ENCODE measurements at places on chromosomes 4 and X.

GRCh38 chr4:142274137-142274536 is 572.0 kb downstream of the INPP4B start:
- no peak for DNase-seq

- no peak for DNase-seq
Observed at GRCh38 chrX:8760021-8760420, 28.1 kb upstream of the ANOS1 start.

- no peak for DNase-seq
Observed at GRCh38 chr4:114603497-114603896, 4.9 kb downstream of the UGT8 start.

- DNase-seq, result no peak
Observed at GRCh38 chr4:16140879-16141249, 57.0 kb upstream of the PROM1 start.

GRCh38 chr4:155787113-155787710 is 28.4 kb downstream of the GUCY1B1 start:
- no peak for DNase-seq

DNA sequence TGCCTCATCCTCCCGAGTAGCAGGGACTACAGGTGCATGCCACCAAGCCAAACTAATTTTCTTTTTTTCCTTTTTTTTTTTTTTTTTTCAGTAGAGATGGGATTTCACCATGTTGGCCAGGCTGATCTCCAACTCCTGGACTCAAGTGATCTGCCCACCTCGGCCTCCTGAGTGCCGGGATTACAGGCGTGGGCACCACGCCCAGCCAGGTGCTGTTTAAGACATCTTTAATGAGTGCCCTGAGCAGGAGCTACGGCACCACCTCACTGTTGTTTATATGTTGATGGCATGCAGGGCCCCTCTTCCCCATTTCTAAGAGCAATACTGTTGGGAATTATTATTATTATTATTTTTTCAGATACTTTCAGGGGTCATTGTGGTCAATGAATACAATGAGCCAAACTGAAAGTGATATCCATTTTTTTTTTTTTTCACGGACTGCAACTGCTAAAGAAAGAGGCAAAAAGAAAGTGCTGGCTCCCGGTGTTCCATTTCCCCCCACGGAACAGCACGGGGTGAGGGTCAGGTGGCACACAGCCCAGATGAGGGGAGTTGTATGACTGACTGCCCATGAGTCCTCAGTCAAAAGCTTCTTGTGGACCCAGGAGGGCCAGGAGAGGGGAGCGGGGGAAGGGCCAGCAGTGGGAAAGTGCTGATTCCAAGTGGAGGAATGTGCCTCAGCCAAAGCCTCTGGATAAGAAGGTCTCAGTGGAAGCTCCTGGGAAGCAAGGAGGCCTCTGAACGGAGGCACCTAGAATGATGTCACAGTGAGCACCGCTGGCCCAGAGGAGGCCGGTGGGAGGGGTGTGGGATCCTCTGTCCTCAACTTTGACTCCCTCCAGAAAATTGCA is 101.8 kb upstream of the HPF1 start:
- no peak for DNase-seq

DNA sequence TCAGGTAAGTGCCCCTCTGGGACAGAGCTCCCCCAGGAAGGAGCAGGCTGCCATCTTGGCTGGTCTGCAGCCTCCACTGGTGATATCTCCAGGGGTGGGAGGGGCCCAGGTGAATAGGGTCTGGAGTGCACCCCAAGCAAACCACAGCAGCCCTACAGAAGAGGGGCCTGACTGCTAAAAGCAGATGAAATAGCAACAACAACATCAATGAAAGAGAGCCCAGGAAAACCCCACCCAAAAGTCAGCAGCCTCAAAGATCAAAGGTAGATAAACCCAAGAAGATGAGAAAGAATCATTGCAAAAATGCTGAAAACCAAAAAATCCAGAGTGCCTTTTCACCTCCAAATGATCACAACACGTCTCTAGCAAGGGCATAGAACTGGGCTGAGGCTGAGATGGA is 92.5 kb upstream of the PAGE3 start:
- DNase-seq, result no peak

DNA sequence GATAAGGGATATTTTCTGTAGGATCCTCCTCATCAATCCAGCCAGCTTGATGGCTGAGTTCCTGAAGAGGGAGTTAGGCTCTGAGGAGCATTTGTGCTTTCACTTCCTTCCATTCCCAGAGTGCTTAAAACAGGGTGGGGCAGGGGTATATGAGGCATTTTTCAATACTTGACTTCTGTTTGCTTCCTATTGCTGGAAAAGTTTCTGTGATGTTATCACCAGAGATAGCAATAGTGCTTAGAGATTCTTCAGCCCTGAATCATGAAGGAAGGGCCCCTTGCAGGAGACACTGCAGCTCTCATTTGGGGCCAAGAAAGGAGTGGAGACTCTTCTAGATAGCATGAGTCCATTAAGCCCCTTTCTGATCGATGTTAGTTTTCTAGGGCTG is 166.7 kb upstream of the RPS6KA3 start:
- no peak for DNase-seq

DNA sequence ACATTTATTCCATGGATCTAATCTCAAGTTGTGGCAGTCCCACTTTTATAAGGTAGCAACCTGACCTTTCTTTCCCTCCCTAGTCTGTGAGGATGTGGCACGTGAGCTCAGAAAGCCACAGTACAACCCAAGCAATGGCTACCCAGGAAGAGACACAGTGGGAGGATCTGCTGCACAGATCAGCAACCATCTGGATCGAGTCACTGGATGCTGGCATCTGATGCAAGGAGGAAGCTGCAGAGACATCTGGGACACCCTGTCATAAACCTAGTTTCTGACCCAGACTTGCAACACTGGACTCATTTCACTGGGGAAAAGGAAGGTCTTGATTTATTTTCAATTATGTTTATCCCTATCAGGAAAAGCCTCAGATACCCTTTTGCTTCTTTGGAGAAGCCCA is 327.1 kb downstream of the PAPSS1 start:
- no peak for DNase-seq

DNA sequence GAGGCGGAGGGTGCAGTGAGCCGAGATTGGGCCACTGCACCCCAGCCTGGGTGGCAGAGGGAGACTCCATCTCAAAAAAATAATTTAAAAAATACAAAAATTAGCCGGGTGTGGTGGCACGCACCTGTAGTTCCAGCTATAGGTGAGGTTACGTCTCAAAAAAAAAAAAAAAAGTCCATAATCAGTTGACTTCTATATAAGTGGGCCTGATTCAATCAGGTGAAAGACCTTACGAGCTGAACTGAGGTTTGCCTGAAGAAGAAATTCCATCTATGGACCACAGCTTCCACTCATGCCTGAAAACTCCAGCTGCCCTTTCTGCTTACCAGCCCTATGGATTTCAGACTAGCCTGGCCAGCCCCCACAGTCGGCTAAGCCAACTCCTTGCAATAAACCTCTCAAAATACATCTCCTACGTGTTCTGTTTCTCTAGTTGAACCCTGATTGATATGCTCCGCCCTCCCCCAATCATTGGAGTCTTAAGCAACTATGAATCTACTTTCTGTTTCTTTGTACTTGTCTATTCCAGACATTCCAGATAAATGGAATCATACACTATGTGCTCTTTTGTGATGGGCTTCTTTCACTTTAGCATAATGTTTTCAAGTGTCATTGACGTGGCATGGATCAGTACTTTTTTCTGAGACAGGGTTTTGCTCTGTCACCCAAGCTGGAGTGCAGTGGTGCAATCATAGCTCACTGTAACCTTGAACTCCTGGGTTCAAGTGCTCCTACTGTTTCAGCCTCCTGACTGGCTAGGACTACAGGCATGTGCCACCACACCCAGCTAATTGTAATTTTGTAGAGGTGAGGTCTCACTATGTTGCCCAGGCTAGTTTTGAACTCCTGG is 36.6 kb downstream of the SAT1 start:
- no peak for DNase-seq

GRCh38 chrX:49225858-49226257 is 7.3 kb downstream of the CACNA1F start:
- DNase-seq, result no peak

- no peak for DNase-seq
Observed at GRCh38 chr4:15413623-15414019, 14.2 kb upstream of the C1QTNF7 start.

DNA sequence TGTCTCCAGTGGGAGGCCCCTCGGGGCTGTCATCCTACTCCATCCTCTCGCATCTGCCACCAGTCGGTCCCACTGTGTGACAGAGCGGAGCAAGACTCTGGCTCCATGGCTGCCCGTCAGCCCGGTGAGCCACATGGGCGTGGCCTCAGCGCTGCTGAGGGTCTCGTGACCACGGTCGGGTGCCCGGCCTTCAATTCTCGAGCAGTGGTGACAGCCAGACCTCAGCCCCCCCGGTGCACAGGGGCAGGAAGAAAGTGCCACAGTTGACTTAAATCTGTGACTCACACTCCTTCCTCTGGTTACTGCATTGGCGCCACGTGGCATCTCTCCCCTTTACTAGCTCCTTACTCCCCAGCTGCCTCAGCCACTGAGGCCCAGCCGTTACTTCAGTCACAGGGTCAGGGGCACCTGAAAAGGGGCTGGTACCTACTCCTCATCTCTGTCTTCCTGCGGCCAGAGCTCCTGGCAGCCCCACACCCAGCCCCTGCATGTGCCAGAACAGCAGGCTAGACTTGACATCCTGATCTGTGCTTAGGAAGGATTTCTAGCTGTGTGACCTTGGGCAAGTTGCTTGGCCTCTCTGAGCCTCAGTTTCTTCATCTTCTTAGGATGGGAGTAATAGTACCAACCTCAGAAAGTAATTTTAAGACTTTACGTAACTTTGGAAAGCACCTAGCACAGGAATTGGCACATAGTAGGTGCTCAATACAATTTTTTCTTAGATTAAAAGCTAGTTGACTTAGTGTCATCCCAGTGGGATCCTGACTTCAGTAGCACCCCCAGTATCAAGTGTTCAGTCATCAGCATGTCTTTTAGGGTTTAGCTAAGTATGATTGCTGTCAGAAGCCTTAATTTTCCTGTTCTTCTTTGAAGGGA is 66.1 kb downstream of the TNIP2 start:
- DNase-seq, result no peak

- no peak for DNase-seq
Observed at GRCh38 chr4:17232566-17233253, 279.2 kb downstream of the QDPR start.

DNA sequence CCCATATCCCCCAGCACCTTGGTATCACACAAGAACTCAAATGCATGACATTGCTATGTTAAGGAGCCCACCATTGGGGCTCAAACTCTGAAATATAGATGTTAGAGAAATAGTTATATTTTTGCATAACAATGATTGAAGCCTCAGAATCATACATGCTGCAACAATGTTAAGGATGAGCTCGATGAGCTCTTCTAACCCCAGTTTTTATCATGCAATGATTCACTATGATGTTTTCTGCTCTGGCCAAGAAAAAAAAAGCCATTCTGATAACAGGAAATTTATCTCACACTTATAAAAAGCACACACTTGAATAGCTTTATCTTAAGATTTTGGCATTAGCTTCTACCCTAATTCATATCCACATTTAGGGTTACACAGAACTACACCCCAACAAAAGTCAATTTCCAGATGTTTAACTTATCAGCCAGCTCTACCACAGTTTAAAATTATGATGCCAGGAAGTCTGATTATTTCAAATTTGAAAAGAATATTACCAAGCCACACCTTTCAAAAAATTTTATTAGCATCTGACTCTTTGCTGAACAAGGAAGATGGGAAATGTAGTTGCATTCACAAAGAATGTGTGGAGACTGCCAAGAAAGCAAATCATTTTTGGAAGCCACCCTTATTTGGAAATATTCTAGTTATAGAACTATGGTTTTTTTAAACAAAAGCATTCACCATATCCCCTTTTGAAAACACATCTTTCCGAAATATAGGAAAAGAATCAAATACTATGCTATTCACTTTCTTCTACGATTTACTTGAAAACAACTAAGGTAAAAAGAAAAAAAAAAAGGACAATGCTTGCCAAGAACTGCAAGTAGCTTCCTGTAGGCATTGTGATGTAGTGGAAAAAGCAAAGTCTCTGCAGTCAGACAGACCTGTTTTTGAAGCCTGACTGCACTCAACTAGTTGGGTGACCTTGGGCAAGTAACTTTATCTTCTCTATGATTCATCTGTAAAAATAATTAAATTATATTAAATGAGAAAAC is 100.8 kb upstream of the PLS3 start:
- DNase-seq, result no peak

- peak; percentile 31 for DNase-seq
Observed at GRCh38 chr4:576245-576821, at the start of gene TMEM271. TMEM271 (minus strand) TSS chr4:576295; CDS start chr4:576062, 233 bp downstream.

GRCh38 chr4:1693131-1693896 is 9.2 kb upstream of the FAM53A start:
- DNase-seq, result peak; percentile 91

- no peak for DNase-seq
Observed at GRCh38 chrX:13829983-13830382, 13.1 kb upstream of the GPM6B start.

DNA sequence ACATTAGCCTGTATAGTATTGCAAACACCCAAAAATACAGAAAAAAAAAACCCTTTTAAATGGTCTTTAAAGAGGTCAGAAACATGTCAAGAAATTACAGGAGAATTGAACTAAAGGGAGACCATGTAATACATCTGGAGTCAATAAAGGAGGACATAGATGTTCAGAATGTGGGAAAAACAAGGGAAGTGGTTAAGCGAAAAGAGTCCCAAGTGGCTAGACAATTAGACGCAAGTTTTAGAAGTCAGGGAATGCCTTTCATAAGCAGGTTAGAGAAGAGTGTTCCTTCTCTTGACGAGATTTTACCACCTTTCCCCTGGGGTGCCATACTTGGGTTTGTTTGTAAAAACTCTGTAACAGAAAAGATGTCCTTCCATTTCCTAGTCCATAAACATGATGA is 7.8 kb downstream of the LNX1 start:
- no peak for DNase-seq

GRCh38 chr4:36343501-36344175 is 62.2 kb downstream of the DTHD1 start:
- DNase-seq, result no peak

DNA sequence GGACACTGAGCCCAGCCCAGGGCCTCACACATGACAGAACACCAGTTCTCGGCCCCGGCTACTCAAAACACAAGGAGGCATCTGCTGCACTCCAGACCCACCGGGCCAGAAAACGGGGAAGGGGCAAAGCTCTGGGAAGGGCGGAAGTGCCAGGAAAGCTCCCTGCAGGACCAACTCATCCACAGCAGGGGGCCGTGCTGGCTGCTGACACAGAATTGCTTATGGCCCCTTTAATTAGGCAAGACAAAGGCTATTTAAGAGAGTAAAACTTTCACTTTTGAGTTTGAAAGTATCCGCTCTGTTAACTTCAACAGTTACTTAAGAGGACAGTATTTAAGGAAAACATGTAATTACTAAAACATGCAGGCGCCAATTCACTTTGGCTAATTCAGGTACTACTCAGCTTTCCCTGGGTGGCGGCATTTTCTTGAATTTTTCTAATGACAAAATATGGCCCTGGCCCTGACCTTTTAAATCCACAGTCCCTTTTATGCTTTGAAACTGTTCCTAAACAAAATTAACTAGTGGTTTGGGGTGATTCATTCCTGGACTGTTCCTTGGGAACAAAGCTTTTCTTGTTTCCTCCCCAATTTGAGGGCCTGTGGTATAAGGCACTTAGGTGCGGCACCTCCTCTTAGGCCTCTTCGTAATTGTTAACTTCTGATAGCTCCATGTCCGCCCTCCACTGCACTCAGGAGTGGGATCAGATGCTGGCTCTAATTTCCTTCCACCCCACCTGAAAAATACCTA is 40.4 kb downstream of the NSG1 start:
- no peak for DNase-seq
